Activated CD4-positive, alpha-beta T cell treated with anti-CD3 and anti-CD28 coated beads, Interleukin-2, amount 10 ng/mL, durations not matched to agents 24 days and 14 days (primary cell): ENCODE measurements at places on chromosomes 3 and 15. TPM values are rescaled to one million over a fixed set of nuclear protein-coding genes. Genes with fewer than 3 reads are reported as not detected.

Gene ATRIP
- 18.3 and 20.0 TPM in 2 replicates for total RNA-seq

Gene SCAANT1
- not detected in 2 replicates for total RNA-seq

DNA sequence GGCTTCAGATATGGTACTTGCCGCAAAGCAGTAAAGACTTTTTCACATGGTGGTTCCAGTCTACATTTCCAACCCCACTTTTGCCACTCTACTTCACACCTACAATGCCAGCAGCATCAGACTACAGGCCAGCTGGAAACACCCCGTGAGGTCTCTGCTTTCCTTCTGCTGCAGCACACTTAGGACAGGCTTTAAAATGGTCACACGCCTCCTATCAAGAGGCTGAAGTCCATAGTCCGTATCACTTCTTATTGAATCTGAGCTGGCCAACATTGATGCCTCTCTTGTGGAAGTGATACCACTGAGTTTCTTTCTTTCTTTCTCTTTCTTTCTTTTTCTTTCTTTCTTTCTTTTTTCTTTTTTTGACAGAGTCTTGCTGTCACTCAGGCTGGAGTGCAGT, 59.8 kb downstream of the ZNF860 start:
- H3K27ac ChIP-seq: no peak overlapping the region
- no peak for DNase-seq
- peaks cover 4% of the 10 kb centered on the region for H3K36me3 ChIP-seq

Gene APBA2
- 1.8 and 1.9 TPM in 2 replicates for total RNA-seq

DNA sequence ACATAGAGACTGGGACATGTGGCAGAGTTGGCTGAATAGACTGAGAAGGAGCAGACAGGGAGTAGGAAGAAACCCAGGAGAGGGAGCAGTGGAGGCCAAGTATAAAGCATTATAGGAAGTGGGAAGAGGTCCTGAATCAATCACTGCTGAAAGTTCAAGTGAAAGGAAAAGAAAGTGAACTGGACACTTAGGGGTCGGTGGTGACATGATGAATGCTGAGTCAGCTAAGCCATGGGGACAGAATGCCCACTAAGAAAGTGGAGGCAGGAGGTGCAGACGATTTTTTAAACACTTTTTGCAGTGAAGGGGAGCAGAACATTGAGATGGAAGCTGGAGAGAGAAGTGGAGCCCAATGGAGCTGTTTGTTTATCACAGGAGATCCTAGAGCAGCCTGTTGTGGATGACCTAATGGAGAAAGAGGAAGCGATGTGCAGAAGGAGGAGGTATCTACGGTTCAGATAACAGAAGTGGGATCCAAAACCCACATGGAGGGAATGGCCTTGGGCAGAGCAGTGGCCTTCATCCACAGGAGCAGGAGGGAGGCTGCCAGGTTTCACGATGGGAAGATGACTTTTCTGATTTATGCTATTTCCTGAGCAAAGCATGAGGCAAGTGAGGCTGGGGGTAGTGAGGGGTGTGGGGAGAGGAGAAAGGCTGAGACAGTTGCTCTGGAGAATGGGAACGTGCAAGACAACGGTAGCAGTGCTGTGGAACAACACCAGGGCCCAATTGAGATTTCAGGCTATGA, 208.2 kb downstream of the RPLP1 start:
- H3K36me3 ChIP-seq: no peaks in the 10 kb centered on the region
- no peak for DNase-seq
- H3K4me3 ChIP-seq: no peak overlapping the region
- H3K27ac ChIP-seq: no peak overlapping the region

GRCh38 chr3:36957862-36958686, 13.2 kb upstream of the TRANK1 start:
- peaks cover 4% of the 10 kb centered on the region for H3K27me3 ChIP-seq
- H3K36me3 ChIP-seq: no peaks in the 10 kb centered on the region
- peak overlapping the region; percentile 6 for H3K4me3 ChIP-seq
- peaks cover 7% of the 10 kb centered on the region for H3K4me1 ChIP-seq
- no peak for DNase-seq

Gene ASB14
- not detected in 2 replicates for total RNA-seq

DNA sequence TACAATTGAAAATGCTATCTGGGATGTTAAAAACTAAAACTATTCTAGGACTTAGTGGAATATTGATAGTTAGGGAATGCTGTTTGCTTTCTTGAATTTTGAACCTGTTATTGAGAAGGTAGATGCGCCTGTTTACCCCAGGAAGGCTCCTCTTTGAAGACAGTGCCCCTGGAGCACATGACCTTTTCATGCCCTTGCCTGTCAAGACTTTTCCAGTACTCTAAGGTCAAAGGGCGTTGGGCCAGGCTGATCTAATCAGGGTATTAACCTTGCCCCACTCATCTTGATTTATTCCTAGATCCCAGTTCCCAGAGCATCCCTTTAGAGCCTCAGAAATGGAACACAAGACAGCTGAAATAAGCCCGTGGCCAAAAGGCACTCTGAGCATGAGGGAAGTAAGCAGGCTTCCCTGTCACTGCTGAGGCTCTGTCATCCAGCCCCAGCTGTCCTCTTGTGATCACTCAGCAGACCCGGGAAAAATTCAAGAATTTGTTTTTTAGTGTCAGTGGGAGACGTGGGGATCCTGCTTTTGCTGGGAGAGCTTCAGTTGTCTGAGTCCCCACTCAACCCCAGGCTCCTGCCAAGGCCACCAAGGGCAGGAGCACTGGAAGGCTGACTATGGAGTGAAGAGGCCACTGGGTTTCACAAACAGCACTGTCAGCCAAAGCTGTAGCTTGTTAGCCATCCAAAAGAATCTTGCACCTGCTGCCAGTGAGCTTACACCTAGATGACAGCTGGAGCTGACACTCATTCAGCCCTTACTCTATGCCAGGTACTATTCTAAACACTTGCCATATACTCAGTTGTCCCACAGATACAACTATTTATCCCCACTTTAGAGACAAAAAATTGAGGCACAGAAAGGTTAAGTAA, 169.0 kb downstream of the PGPEP1L start:
- DNase-seq: no peak
- no peak overlapping the region for H3K4me3 ChIP-seq
- no peak overlapping the region for H3K27ac ChIP-seq
- peaks cover 3% of the 10 kb centered on the region for H3K4me1 ChIP-seq
- peaks cover 16% of the 10 kb centered on the region for H3K36me3 ChIP-seq

Gene RBP2
- total RNA-seq: not detected in 2 replicates

Gene ENTPD3
- not detected in 2 replicates for total RNA-seq

DNA sequence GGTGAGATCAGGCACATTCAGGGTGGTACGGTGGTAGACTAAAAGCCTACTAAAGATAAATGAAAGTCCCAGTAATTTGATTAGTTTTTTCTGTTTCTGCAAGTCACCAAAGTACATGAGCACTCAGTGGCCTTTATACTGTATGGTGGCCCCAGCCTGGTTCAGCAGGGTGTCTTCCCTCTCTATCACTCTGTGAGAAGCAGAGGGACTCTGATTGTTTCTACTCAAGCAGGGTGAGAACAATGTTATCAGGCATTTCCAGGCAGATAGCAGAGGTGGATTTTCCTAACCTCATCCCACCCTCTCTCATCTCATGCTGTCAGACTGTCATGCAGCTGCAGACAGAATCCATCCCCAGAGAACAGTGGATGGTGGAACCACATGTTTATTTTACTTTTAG, 71.5 kb upstream of the BFSP2 start:
- no peak for DNase-seq
- no peak overlapping the region for H3K27ac ChIP-seq
- no peak overlapping the region for H3K4me3 ChIP-seq
- peaks cover 2% of the 10 kb centered on the region for H3K27me3 ChIP-seq

- H3K36me3 ChIP-seq: no peaks in the 10 kb centered on the region
- no peak for DNase-seq
- H3K4me1 ChIP-seq: peaks cover 18% of the 10 kb centered on the region
These were observed 79.4 kb downstream of the POLR2M start for GRCh38 chr15:57785959-57786358.

Gene GNL3
- total RNA-seq: 254 and 267 TPM in 2 replicates

Gene CHRM5
- not detected in 2 replicates for total RNA-seq

GRCh38 chr3:170792471-170792870, 77.5 kb downstream of the RPL22L1 start:
- peaks cover 15% of the 10 kb centered on the region for H3K27me3 ChIP-seq
- DNase-seq: no peak
- no peaks in the 10 kb centered on the region for H3K36me3 ChIP-seq
- no peaks in the 10 kb centered on the region for H3K4me1 ChIP-seq
- H3K4me3 ChIP-seq: no peak overlapping the region
- H3K27ac ChIP-seq: no peak overlapping the region

- H3K36me3 ChIP-seq: no peaks in the 10 kb centered on the region
- H3K4me3 ChIP-seq: no peak overlapping the region
- peaks cover 2% of the 10 kb centered on the region for H3K4me1 ChIP-seq
- H3K27ac ChIP-seq: no peak overlapping the region
These were observed 94.9 kb downstream of the LRRK1 start for GRCh38 chr15:101013769-101014675.

DNA sequence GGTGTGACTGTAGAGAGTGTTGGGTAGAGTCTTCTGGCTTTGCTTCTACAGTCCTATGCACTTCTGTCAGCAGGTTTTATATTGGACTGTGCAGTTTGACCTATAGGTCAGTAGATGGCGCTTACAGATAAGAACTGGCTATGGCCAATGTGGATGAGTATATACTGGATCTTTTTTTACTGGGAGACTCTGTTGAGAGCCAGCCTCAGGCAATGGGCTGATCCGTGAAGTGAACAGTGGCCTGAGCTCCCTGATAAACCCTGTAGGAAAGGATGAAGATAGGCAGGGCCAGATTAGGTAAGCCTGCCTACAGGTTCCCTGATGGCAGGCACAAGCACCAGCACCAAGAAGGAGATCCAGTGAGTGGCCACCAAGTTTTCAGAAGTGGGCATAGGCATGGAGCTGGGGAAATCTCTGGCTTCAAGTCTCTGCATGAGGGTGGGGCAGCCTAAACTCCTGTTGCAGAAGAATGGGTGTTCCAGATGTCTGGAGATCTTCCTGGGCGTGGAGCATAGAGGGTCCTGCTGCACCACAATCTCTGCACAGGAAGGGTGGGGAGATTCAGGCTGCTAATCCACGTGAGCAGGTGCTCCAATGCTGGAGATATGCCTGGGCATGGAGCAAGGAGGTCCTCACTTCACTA, 326.0 kb upstream of the SGO1 start:
- H3K27ac ChIP-seq: no peak overlapping the region
- no peak for DNase-seq
- no peaks in the 10 kb centered on the region for H3K4me1 ChIP-seq
- no peaks in the 10 kb centered on the region for H3K36me3 ChIP-seq

GRCh38 chr3:86951322-86951721, 39.6 kb downstream of the VGLL3 start:
- H3K27me3 ChIP-seq: no peaks in the 10 kb centered on the region
- no peaks in the 10 kb centered on the region for H3K4me1 ChIP-seq
- H3K27ac ChIP-seq: no peak overlapping the region
- no peak for DNase-seq
- H3K36me3 ChIP-seq: no peaks in the 10 kb centered on the region

Gene CTXND1
- not detected in 2 replicates for total RNA-seq

DNA sequence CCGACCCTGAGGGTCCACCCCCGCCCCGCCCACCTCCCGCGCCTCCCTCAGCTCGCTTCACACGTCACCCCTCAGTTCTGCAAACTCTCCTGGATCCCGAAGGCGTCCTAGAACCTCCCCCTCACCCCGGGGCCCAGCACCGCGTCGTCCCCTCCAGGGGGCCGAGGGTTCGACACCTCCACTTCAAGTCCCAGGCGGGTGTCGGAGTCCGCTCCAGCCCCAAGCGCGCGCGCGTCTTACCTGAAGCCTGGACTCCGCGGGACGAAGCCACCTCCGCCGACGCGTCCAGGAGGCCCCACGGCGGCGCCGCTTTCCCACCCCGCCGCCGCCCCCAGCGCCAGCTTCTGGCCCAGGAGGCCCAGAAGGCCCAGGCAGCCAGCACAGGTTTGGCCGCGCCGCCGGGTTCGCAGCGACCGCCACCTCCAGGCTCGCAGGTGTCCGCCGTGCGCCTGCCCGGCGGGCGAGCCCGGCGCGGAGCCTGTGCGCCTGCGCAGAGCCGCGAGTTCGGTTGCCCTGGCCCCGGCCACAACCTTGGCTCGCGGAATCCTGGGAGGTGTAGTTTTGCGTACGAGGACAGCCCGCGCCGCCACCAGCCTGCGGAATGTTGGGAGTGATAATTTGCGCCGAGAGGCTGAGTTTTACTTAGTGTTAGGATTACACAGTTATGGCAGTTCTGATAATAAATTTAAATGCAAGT, at the start of gene POMGNT2:
POMGNT2 (minus strand) TSS at position 484 of the 697 bp plus-strand sequence. CDS start 24,648 bp downstream, outside the sequence.
- H3K36me3 ChIP-seq: no peaks in the 10 kb centered on the region
- H3K4me1 ChIP-seq: peaks cover 12% of the 10 kb centered on the region
- H3K27ac ChIP-seq: no peak within 1 kb of the TSS
- H3K4me3 ChIP-seq: peak within 1 kb of the TSS; percentile 80

Gene B3GNT5
- total RNA-seq: 25.0 and 27.9 TPM in 2 replicates

DNA sequence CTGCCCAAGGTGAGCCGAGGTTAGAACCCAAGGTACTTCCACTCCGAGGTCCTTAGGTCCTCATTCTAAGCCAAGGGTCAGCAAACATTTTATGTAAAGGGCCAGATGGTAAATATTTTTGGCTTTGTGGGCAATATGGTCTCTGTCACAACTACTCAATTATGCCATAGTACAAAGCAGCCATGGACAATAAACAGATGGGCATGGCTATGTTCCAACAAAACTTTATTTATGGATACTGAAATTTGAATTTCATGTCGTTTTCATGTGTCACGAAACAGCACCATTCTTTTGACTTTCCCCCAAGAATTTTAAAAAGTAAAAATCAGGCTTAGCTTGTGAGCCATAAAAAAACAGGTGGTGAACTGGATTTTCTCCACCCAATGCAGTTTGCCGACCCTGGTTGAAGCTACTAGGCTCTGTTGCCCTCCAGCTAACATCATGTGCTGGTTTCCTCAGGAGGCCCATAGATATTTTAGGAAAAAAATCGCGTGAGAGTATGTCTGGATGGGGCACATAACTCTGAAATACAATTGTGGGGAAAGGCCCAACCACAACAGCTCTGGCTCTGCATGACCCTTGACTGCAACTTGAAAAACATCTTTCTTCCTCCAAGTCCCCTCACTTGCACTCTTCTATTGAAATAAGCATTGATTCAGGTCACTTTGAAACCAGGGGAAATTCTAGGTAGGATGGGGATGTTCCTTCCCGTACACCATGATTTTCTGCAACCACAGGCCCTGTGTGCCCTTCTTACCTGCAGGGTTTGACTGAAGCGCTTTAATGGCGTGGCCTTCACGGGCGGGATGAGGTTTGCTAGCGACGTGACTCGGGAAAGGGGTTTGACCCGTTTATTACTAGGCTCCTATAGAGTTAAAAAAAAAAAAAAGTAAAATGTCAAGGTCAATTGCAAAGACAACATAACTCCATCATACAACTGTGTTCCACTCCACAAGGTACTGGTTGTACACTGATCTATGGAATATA, 28.5 kb downstream of the ARHGEF3 start:
- peak overlapping the region; percentile 58 for H3K27ac ChIP-seq
- H3K36me3 ChIP-seq: peaks cover 62% of the 10 kb centered on the region
- no peaks in the 10 kb centered on the region for H3K27me3 ChIP-seq
- no peak for DNase-seq
- peaks cover 56% of the 10 kb centered on the region for H3K4me1 ChIP-seq
- no peak overlapping the region for H3K4me3 ChIP-seq
